ENCODE measurements at places on chromosomes 3 and 15. TPM values are rescaled to one million over a fixed set of nuclear protein-coding genes. Genes with fewer than 3 reads are reported as not detected.

ATXN7 gene
- total RNA-seq: 16.4 TPM

DNA sequence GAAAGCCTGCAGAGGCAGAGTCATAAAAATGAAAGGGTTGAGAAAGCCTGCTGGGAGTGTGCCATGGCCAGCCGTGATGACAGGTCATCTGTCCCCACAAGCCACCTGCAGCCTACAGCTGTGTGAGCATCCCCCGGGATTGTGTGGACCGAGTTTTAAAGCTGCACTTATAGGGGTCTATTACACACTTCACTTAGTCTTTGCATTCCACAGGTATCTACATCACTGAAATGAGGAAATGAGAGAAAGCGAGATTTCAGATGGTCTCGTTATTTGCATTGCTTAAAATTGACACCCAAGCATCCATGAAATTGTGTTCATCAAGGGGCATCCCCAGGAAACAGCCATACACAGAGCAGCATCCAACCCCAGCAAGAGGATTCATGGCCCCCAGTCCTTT lies 137.6 kb upstream of the TRIM42 start:
- DNase-seq: no peak

- no peak for DNase-seq
These were observed 87.9 kb downstream of the ZNF609 start for GRCh38 chr15:64548235-64548634.

LRRC34 gene
- 0.44 TPM for total RNA-seq

CAPN3 gene
- 1.4 TPM for total RNA-seq

DNA sequence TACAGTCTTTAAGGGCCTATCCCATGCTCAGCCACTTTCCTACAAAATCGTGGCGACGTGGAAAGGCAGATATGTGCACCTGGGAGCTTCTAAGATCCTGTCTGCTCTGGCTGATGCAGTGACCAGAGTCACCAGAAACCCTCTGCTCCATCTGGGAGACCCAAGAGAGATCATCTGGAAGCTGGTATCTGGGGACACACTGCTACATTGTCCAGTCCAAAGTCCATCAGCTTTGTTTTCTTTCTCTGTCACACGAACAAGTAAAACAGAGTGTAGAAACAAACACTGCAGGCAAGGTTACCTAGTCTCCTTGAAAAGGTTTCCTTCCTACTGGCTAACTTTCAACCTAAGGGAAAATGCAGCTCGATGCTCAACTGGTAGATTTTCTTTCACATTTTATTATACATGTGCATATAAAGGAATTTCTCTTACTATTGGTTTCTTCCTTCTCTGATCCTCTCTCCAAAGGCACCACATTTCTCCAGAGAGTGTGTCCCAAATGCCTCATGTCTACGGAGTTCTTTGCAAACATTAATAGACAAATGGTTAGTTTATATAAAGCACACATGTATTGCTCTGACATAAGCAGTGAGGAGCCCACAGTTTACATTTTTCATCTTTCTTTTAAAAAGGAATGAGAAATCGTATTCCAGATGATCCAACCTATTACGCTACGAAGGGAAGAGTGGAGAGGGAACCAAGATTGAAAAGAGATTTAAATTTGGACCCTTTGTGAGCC lies 8.3 kb upstream of the GREM1 start:
- no peak for DNase-seq

- peak; percentile 87 for DNase-seq
These were observed 40.0 kb downstream of the FMN1 start for GRCh38 chr15:33154351-33155166.

DNA sequence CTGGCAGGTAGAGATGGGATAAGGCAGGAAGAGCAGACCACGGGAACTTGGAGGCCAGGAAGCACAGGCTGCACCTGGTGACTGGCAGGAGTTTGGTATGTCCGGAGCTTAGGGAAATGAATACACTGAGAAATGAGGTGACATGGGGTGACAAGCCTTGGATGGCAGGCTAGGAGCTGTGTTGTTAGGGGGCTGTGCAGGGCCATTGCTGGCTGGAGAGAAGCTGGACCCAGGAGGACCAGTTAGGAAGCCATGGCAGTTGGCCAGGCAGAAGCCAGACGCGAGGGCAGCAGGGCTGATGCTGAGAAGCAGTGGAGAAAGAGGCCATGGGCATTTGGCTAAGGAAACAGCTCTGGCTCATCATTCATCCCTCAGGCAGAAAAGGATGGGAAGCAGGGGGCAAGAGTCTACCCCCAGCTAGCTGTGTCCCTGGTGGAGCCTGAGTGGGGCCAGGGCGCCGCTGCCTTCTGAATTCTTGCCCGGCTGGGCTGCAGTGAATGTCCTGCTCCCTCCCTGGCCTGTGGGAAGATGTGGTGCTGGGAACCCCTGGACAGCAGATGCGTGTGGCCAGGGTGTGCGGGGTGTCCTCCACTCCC lies 255.8 kb downstream of the FAM43A start:
- DNase-seq: no peak

DNA sequence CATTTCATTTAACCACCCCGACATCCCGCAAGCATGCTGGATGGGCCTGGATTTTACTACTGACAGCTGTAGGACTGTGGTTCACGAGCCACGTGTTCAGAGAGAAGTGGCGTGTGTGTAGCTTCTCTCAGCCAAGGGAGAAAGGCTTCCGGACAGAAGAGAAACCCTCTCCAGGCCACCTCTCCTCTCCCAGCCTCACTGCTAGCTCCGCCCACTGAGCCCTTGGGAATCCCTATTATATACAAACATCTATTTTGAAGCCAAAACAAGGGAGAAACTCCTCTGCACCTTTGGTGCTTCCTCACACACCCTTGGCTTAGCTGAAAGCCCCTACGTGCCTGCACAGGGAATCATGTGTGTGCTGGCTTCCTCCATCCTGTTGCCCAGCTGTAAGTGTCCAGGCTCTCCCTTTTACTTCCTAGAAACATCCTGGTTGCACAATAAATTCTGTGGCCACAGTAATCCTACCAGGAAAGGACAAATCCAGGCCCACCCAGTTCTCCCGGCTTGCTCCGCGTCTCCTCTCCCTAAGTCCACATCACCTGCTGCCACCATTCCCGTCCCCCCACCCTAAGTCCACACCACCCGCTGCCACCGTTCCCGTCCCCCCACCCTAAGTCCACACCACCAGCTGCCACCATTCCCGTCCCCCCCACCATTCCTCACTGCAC lies 30.5 kb downstream of the PCSK6 start:
- no peak for DNase-seq

DNA sequence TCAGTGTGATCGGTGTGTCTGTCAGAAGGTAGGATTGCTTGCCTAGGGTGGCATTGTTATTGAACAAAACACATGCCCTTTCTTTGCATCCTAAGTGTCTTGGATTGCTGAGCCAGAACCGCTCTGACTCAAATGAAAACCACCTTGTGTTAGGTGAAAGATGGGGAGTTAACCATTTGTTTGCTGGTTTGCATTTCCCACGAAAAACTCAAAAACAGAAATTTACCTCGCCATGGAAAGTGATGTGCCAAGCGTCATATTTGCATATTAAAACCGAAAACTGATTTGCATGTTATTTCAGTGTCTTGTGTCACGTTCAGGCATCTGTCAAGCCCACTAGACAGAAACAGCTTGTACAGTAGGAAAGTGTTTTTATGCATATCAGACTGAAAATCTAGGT lies 474.6 kb upstream of the TPRG1 start:
- no peak for DNase-seq

DNA sequence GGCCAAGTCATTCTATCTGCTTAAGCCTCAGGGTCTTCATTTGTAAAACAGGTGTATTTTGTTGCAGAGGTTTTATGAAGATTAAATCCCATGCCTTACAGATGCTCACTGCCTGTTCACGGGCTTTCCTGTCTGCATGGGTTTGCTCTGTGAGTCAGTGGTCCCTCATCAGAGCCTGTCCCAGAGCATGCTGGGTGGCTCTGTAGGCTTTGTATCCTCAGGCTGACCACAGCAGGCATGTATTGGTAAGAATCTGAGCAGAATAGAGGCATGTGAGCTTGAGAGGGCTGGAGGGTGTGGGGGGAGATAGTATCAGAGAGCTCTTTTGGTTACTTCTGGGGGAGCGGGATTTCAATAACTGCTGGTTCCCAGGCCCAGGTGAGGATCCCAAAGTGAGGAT lies 45.4 kb upstream of the PLXNA1 start:
- no peak for DNase-seq

GRCh38 chr3:186083746-186084145 lies 25.1 kb downstream of the ETV5 start:
- no peak for DNase-seq

ABI3BP gene
- 26.6 TPM for total RNA-seq

- no peak for DNase-seq
These were observed 427.1 kb upstream of the DPH6 start for GRCh38 chr15:35973029-35973428.

- no peak for DNase-seq
These were observed 116.1 kb upstream of the SLC7A14 start for GRCh38 chr3:170701696-170702678.

DNA sequence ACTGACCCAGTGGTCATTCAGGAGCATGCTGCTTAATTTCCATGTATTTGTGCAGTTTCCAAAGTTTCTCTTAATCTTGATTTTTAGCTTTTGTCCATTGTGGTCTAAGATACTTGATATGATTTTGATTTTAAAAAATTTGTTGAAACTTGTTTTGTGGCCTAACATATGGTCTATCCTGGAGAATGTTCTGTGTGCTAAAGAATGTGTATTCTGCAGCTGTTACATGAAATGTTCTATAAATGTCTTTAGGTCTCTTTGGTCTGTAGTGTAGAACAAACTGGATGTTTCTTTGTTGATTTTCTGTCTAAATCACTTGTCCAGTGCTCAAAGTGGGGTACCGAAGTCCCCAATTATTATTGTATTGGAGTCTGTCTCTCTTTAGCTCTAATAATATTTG lies 17.4 kb downstream of the CEP63 start:
- DNase-seq: no peak

DNA sequence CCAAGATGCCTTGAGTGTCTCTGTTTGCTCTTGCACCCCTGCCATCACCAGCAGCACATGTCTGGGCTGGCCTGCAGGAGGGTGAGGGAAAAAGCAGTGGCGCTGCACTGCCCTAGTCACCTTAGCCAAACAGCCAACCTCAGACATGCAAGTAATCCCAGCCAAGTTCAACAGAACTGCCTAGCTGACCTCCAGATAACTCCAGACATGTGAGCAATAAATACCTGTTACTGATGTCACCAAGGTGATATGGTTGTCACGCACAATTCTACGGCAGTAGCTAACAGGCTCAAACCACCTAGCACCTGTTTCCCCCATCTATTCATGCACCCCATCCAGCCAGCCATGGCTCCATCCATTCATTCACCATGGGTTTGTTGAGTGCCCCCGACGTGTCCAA lies 99.9 kb downstream of the SRGAP3 start:
- DNase-seq: no peak

GRCh38 chr15:95447486-95447885 lies 883.0 kb upstream of the NR2F2 start:
- no peak for DNase-seq

DNA sequence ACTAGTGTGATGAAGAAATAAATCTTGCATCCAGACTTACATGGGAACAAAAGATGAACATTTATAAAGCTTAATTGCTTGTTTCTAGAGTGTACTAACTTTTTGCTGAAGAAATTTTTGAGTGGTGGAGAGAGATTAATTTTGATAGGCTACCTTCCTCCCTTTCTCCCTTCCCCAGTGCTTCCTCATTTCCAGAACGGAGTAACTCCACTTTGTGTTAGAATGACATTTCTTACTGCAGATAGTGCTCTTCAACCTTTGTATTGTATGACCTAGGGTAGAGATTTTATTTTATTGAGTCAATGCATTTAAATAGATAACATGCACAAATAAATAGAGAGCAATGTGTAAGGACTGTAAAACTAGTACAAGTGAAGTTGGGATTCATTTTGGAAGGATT lies 1.9 kb downstream of the ATP1B3 start:
- no peak for DNase-seq

GRCh38 chr3:39605837-39606236 lies 138.4 kb downstream of the MOBP start:
- DNase-seq: no peak

DNA sequence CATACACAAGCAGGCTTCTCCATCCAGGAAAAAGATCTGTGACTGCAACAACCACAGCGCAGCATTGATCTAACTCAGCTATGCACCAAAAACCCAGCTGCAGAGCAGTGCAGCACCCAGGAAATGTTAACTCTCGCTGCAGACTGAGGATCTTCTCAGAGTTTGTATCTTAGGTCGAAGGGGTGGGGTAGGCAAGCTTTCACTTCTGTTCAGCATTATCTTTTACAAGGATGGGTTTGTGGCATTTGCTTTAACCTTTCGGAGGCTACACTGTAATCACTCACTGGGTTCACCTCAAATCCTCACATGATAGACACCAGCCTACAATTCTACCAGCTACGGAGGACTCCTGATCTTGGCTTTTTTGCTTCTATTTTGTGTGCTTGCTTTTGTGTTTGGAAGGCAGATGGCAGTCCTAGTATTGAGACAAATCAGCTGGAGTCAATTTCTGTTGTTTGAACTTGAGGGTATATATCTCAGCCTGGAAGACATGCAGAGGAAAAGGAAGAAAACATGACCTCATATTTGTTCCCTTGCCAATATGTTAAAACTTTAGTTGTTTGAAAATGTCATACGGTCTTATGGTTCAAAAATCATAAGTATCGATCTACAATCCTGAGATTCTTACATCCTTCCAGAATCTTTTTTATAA lies 25.2 kb downstream of the LRRK1 start:
- DNase-seq: no peak

DNA sequence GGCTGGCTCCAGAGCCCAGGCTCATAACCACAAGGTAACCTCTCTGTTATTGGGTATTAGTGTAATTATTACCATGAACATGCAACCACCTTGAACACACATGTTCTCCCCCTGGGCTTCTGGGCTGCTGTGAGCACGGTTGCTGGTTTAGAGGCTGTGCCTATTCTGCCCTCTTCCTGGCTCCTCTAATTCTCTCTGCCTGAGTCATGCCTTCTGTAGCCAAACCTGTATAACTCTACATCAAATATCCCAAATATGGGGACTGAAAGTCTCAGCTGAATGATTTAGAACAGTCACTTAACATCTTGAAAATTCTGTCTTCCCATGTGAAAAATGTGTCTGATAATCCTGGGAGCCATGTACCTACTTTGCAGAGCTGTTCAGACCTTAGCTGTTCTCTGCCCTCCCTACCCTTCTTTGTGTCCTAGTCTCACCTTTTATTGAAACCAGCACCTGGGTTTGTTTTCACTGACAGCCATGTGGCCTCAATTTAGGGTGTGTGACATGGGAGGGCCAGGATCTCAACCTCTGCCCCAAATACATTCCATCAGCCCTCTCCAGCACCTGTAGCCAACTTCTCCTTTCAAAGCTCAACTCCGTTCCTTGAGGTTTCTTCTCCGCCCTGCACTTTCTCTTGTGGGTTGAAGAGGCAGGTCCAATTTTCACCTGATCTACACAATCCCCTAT lies 60.7 kb downstream of the PDZRN3 start:
- peak; percentile 22 for DNase-seq

SLCO2A1 gene
- not detected for total RNA-seq

GRCh38 chr15:64429448-64429847 lies 30.9 kb upstream of the ZNF609 start:
- no peak for DNase-seq

RBPMS2 gene
- total RNA-seq: not detected

EIF4E3 gene
- total RNA-seq: 0.94 TPM

HHLA2 gene
- total RNA-seq: not detected

TUBGCP5 gene
- total RNA-seq: 12.7 TPM

GRCh38 chr15:74978077-74978476 lies 17.3 kb upstream of the SCAMP5 start:
- no peak for DNase-seq
